Right forelimb (tissue), 1 donor: ENCODE measurements at places on chromosomes 5 and 9.
A peak's percentile ranks its signal among the peaks of the same experiment; 100 is the strongest.

DNA sequence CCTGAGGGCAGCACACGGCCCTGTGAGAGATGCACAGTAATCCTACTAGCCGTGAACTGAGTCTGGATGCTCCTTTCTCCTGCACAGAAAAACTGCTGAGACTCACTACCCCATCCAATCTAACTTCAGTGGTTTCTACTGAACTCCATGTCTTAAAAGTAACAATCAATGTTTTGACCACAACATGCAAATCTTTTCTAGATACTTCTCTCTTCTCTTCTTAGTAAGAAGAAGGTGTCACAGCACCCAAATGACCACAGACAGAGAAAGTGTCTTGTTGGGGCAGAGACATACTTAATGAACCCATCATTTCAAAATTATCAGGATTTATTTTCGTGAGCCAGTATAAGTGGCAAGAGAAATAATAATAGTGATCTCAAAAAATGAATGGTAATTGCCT is 285.8 kb upstream of the MEF2C start:
- DNase-seq: no peak

DNA sequence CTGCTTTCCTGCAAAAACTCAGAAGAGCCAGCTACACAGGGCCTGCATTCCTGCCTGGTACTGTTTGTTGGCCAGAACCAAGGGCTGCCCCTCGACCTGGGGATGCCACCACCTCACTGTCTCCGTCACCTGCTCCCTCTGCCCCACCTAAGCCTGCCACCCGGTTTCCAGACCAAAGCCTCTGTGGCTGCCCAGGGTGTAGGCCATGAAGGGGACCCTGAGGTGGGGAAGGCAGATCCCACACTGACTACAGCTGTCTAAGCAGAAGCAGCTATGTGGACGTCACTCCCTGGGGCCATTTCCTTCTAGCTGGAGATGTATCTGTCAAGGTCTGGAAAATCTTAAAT is 35.8 kb downstream of the RASGEF1C start:
- no peak for DNase-seq

GRCh38 chr9:22446950-22447617 is 460 bp downstream of the DMRTA1 start:
- DNase-seq: peak; percentile 76

DNA sequence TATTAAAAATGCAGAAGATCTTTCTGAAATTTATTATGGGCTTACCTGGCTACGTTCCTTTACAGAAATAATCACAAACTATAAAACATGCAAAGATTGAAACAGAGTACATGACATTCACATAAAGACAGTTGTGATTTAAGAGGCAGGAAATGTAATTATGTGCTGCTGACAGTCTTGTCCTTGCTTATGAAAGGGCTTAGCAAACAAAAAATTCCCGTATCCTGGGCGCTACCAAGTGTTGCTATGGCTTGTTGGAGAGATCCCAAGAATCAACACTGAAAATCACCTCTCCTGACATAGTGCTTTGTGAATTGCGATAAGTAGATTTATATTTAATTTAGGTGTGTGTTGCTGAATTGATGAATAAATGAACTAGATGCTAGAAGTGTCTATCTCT is 352.5 kb upstream of the C9orf72 start:
- DNase-seq: no peak

GRCh38 chr9:84669288-84670137 is at the start of gene NTRK2:
Gene NTRK2, plus strand, starts transcription at chr9:84669729. Its CDS starts 1,020 bp downstream, at chr9:84670749.
- peak; percentile 75 for DNase-seq

- DNase-seq: no peak
These were observed 95.8 kb downstream of the PLCXD3 start for GRCh38 chr5:41414598-41414997.

DNA sequence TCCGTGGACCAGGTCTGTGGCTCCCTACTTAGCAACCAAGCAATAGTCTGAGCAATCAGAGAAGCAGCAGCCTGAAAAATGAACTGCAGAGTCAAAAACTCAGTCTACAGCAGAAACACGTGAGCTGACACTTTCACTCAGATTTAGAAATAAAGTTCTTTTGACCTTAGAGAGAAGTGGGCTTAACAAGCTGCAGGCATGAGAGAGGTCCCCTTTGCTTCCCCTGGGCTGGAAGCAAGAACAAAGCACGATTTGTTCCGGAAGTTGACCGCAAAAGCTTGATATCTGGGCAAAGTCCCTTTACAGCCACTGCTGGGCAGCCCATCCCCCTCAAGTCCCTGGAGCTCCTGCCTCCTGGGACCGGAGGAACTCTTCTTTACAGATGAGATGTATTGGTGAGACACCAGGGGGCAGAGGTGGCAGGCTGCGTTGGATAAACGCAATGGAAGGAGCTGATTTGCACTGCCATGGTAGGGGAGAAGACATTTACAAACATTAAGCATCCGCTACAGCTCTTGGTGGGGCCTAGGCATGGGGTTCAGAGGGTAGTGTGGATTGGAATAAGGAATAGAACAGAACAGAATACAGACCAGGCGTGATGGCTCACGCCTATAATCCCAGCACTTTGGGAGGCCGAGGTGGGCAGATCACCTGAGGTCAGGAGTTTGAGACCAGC is 5.8 kb upstream of the SOWAHA start:
- DNase-seq: no peak

DNA sequence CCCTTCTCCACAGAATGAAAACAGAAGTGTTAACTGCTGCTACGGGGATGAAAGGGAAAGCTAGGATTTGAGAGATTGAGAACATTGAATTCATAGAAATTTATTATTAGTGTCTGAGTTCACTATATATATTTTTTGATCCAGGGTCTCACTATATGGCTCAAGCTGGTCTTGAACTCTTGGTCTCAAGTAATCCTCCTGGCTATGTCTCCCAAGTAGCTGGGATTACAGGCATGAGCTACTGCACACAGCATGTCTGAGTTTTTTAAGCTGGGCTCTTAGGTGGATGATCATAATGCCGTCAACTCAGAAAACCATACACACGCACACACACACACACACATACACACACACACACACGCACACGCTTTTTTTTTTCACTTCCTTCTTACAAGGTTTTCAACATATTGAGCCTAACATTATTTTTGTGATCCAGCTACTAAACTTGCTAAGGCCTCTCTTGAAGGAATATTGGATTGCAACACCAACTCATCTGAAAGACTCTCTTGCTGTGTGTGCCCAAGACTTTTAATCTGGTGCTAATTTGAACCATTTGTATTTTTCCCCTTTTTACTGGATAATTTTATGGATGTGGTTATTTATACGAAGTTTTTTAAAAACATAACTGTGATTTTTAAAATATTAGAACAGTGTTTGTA is 1045.4 kb downstream of the DTWD2 start:
- DNase-seq: no peak

- no peak for DNase-seq
These were observed 286.1 kb downstream of the TRPM3 start for GRCh38 chr9:70835323-70835722.

DNA sequence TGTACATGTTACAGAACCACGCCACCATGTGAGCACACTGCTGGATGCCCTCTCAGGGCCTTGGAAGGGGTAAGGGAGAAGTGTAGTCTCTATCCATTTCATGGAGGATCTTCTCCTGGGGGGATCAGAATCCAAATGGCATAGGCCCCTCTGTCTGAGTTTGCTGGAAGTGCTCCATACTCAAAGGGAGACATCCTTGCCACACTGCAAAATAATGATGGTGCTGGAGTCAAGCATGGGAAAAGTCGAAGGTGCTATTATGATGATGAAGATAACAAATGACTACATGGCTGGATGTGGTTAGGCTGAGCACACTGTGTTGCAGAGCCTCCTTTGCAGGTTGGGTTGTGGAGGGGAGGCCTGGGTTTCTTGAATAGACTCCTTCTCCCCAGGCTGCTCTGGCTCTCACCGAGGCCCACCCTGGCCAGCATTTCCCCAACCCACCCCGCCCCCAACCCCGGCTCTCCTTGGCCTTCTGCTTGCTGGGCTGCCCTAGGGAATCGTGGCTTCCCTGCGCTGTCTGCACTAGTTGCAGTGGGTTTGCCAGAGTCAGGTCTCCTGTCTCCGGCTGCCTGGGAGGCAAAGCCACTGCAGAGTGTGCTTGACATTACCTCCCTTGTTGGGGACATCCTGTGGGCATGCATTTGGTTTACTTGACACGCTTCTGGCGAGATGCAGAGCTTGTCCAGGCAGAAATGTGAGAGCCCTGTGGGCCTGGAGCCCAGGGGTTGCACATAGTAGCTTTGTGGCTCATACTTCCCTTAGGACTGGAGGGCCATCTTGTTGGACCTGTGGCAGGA is 3.0 kb downstream of the MVB12B start:
- DNase-seq: no peak

GRCh38 chr9:125774106-125774505 is 26.9 kb downstream of the PBX3 start:
- no peak for DNase-seq
